HCEC 1CT (cell line): ENCODE measurements at places on chromosomes 12 and 14.
A peak's percentile ranks its signal among the peaks of the same experiment; 100 is the strongest.

- no peak for DNase-seq
These were observed 398.2 kb downstream of the PRKD1 start for GRCh38 chr14:29529418-29529817.

- DNase-seq = peak; percentile 74
These were observed 24.3 kb downstream of the MVK start for GRCh38 chr12:109597795-109598427.

DNA sequence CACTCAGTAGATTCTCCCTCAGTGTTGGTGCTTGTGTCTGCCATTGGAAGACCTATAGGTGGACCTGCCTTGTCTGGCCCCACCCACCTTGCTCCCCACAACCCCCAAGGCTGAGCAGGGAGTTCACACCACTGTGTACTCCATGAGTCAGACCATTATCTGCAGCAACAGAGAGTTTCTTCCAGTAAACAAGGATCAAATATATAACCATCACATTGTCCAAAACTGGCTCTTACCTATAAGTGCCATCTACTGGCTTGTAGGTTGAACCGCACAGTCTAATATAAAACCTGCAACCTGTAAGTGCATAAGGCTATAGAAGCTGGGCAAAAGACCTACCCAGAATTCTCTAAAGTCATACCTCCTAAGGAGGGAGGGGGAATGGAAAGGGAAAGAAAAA lies 7.9 kb downstream of the TAS2R13 start:
- DNase-seq = no peak

DNA sequence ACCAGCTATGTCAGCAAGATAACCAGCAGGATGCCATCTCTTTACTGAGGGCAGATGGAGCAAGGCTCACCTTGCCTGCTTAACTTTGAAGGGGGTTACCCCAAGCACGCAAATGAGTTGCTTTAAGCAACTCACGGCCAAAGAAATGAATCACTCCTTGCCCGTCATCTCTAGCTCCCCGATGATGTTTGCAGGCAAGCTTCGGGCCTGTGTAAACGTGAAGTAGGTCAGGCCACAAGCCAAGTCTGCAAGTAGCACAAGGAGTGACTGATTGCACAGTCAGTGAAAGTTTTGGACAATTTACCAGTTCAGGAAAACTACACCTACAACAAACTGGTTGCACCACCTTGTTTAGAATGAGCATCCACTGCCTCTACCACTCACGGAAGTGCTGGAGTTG lies 699.7 kb upstream of the TBX3 start:
- peak; percentile 35 for DNase-seq

GRCh38 chr14:85057221-85057620 lies 472.7 kb upstream of the FLRT2 start:
- peak; percentile 60 for DNase-seq

GRCh38 chr12:20883288-20883687 lies 72.8 kb downstream of the SLCO1B3 start:
- DNase-seq = no peak
